ENCODE measurements at places on chromosomes 6 and 20.

DNA sequence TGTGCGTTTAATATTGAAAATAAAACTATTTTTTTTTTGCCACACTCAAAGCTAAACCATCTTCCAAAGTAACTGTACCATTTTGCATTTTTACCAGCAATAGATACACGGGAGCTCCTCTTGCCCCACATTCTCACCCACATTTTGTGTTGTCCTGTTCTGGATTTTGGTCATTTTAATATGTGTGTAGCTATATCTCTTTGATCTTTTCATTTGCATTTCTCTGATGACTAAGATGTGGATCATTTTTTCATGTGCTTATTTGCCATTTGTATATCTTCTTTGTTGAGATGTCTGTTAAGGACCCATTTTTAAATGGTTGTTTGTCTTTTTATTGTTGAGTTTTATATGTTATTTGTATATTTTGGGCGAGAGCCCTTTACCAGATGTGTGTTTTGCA, 1543.5 kb downstream of the GRIK2 start:
- DNase-seq, result no peak

DNA sequence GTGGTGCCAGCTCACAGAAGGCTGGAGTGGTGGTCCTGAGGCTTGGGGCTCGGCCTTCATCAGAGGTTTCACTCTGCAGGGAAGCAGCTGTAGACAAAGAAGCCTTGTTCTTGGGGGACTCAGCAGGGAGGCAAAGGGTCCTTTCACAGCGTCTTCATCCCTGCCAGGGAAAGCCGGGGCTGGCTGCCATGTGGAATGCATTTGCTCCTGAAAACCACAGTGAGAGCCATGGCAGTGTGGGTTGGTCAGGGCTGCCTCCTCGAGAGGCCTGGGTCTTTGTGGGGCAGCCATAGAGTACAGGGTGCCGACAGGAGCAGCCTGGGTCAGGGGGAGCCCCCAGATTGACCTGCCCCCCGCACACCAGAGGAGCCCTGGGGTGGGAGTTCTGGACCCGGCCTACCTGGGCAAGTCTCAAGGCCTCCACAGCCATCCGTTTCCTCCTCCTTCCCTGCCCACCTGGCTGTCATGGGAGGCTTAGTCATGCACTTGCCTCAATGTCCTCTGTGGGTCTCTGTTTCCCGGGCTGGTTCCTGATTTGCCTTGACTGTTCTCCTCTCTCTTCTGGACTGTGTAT, 144.0 kb downstream of the CDC5L start:
- no peak for DNase-seq

- DNase-seq, result no peak
These were observed 41.2 kb upstream of the PROKR2 start for GRCh38 chr20:5357946-5358345.

GRCh38 chr6:27332692-27333641, 20.9 kb upstream of the POM121L2 start:
- no peak for DNase-seq

- DNase-seq, result no peak
These were observed 3.1 kb downstream of the ZCCHC3 start for GRCh38 chr20:300345-300990.

- DNase-seq, result no peak
These were observed 810.8 kb downstream of the GRIK2 start for GRCh38 chr6:102204351-102204750.

- DNase-seq, result no peak
These were observed 104.8 kb downstream of the GMDS start for GRCh38 chr6:2140438-2141128.

GRCh38 chr20:2086177-2086979, 15.2 kb upstream of the STK35 start:
- no peak for DNase-seq

DNA sequence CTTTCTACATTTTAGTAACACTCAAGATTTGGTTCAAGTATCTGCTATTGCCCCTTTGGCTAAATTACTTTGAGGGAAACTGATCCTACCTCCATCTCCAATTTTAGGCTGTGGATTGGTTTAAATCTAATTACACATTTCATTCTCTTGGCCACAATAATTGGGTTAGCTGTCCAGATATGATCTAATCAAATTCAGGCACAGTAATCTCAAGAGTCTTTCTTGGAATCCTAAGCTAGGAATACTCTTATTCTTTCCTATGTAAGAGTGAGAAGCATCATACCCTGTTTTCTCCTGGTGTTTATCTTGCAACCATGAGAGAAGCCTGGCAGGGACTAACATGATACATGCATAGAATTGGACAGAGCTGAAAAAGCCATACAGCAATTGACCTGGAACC, 300.4 kb upstream of the MARCKS start:
- DNase-seq, result no peak

GRCh38 chr6:25586927-25587326, 65.1 kb upstream of the SCGN start:
- no peak for DNase-seq

GRCh38 chr20:37236462-37236861, 25.2 kb downstream of the GHRH start:
- no peak for DNase-seq

DNA sequence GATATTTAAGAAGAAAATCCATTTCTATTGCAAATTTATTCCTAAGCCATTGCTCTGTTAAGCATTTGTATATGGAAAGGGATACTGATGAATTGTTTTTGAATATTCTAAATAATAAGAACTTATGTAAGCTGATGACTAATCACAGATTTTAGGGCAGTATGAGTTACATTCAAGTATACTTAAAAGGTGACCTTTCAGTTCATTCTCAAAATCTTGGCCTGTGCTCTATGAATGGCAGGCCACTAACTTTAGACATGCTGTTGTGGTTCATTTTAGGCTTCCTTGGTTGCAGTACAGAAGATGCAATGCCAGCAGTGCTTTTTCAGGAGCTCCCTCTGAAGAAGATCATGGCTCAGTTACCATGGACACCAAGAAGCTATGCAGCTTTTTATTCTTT, 380.4 kb downstream of the CENPW start:
- no peak for DNase-seq

DNA sequence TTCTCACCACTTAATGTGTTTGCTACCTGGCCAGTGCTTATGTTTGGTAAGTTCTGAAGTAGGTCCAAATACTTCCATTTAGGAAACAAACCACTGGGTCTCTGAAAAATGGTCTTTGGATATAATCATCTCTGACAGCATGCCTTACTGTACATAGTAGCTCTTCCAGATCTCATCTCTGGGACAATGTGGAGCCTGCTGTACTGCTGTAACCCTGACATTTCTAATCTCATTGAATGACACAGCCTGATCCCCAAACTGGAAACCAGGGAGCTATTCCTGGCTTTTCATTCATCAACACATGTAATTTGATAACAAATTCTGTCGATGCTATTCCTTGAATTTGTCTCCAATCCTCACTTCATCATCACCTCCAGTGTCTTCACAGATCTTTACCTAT, 23.5 kb downstream of the OGFRL1 start:
- DNase-seq, result no peak

GRCh38 chr6:155352811-155353210, 38.5 kb upstream of the TFB1M start:
- no peak for DNase-seq

DNA sequence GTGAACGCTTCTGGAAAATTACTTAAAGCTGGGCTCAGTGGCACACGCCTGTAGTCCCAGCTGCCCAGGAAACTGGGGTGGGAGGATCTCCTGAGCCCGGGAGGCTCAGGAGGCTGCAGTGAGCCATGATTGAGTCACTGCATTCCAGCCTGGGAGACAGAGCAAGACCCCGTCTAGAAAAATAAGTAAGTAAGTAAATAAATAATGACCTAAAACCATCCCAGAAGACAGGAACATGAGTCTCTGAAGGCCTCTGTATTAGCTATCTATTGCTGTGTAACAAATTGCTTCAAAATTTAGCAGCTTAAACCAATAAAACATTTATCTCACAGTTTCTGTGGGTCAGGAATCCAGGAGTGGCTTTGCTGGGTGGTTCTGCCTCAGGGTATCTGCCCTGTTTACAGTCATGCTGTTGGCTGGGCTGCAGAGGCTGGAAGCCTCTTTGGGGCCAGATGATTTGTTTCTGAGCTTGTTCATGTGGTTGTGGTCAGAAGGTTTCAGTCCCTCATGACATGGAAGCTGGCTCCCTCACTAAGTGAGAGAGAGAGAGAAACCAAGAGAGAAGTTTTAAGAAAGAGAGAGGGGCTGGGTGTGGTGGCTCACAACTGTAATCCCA, 48.4 kb upstream of the NCOA3 start:
- no peak for DNase-seq

DNA sequence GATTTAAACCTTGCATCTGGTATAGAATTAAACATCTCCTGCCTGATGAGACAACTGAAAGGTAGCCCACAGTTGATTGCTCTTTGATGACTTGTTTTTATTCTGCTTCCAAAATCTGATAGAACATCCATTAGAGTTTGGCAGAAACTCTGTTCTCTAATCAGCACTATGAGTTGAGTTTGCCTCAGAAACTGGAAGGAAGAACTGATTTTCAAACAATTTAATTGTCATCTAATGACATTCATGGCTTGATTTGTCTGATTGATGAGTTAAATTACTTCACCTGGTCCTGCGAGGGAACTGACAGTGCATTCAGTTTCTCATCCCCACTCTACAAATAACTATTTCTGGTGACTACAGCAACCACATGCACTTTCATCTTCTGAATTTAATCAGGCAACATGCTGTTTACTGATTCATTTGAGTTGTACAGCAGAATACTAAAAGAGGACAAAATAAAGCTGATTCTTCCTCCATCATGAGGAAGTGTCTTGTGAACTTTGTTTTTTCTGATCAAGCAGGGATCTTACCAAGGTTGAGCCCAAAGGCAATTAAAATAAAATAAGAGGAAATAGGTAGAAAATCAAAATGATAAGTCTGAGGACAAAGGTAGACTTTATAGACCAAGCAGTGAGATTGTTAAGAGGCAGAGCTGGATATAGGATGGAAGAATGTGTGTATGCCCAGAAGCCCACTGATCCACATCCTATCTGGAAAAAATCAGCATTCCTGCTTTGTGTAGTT, 15.7 kb upstream of the MRAP2 start:
- DNase-seq, result no peak

DNA sequence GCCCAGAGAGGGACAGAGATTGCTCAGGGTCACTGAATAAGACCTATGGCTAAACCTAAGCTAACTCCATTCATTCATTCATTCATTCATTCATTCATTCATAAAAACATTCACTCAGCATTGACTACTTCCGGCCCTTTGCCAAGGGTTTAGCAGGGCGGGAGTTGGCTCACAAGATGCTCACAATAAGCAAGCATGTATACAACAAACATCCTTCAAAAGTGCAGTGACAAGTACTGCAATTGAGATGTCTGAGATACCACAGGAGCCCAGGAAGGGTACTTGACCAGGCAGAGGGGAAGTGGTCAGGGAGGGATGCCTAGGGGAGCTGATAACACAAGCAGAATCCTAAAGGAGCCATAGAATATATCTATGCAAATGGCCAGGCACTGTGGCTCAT, 18.2 kb upstream of the KIAA1755 start:
- no peak for DNase-seq

GRCh38 chr6:106974999-106975737, 639 bp upstream of the CD24 start:
- no peak for DNase-seq

DNA sequence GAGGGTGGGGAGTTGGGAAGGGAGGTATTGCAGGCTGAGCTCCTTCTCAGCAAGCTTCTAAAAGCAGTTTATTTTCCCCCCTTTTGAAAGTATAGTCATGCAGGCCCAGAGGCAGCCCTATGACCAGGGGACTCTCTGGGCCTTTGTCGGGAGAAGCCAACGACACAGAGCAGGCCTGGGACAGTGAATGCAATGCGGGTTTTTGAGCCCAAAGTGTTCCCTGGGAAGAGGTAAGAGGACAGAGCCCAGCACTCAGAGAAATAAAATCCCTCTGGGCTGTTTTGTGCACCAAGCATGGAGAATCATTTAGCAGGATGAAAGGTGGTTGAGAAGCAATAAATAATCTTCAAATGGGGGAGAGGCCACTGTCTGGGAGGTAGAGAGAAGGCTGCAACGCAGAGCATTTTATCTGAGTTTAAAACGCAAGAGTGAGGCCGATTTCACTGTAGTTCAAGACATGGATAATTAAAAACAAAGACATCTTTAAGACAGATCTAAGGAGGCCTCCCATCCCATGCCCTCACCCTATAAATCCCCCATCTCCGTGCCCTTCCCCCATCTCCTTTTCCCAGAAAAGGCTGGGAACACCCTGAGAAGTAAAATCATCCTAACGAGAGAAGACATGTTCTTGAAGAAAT, 237.5 kb downstream of the CDC5L start:
- DNase-seq, result no peak

GRCh38 chr6:89186762-89187161, 30.4 kb downstream of the GABRR1 start:
- no peak for DNase-seq

DNA sequence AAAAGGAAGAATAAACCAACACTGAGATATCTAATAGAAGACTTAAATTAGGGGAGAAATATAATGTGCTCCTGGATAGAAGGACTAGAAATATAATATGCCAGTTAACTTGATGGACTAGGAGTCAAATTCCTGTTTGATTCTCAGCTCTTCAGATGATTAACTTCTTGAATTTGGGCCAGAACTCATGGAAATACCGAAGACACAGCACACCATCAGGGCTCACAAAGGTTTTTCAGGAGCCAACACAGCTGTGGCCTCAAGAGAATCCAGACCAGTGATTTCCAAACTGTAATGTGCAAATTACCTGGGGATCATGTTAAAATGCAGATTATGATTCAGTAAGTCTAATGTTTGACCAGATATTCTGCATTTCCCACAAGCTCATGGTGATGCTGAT, 33.8 kb upstream of the LRRC1 start:
- no peak for DNase-seq

DNA sequence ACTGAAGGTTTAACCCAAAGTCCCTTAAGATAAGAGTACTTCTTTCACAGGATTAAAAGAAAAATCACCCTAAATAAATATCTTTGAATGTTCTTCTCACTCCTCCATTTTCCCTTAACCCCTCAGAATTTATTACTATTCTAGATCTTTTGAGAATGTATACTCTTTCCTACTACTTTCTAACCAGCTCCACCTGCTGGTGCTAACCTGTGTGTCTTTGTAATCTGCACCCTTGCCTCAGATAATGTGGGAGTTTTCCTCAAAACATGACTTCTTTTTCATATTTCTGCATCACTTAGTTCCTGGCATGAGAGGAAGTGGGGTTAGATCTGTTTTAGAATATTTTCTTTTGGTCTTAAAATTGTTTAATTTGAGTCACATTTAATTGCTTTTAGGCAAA, 394.2 kb downstream of the BMP2 start:
- DNase-seq, result no peak

GRCh38 chr6:166648846-166649245, 21.8 kb upstream of the RPS6KA2 start:
- no peak for DNase-seq

GRCh38 chr20:60239956-60240355, 281.7 kb downstream of the CDH26 start:
- DNase-seq, result no peak

GRCh38 chr6:34315780-34316179, 67.0 kb upstream of the SMIM29 start:
- no peak for DNase-seq

- no peak for DNase-seq
These were observed 52.8 kb downstream of the FKBP5 start for GRCh38 chr6:35635601-35636597.

All from DND-41 (cell line).